Stimulated activated CD8-positive, alpha-beta memory T cell treated with anti-CD3 and anti-CD28 coated beads, Interleukin-4, amount 100 ng/mL, for 1 hour (primary cell): ENCODE measurements at places on chromosomes 2 and 18.

- no peak for DNase-seq
Observed at GRCh38 chr2:182283512-182283911, 143.3 kb downstream of the PDE1A start.

DNA sequence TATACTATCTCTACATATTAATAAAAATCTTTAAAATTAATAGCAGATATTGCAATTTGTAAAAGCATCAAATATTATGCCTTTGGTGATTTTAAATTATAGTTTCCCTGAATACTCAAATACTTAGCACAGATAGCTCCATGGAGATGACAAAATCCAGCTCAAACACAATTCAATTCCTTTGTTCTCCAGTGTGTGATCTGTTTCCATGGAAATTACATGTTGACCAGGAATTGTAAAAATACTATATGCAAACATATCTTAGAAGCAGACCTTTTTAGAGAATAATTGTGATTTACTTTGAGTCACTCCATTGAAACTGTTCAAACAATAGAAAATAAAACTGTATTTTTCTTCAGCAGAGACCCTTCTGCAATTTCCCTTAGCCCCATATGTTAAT lies 68.3 kb downstream of the FAM161A start:
- DNase-seq = no peak

- DNase-seq = no peak
Observed at GRCh38 chr2:42055573-42056514, 8.0 kb downstream of the PKDCC start.

DNA sequence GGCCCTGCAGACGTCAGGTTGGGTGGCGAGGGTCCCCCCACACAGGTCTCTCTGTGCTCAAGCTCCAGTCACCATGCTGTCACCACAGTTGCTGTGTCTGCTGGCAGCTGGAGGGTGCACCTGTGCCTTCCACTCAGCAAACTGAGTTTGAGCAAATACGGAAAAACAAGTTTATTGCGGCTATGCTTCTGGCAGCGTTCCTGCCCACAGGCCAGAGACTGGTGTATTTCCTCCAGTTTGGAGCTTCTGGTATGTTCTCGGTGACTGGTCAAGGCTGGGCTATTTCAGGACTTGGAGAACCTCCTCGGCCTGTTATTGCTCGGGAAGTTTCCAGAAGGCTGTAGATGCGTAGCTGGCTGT lies 132.6 kb downstream of the SEPTIN10 start:
- no peak for DNase-seq

GRCh38 chr2:141820893-141821292 lies 309.9 kb downstream of the LRP1B start:
- DNase-seq = no peak

DNA sequence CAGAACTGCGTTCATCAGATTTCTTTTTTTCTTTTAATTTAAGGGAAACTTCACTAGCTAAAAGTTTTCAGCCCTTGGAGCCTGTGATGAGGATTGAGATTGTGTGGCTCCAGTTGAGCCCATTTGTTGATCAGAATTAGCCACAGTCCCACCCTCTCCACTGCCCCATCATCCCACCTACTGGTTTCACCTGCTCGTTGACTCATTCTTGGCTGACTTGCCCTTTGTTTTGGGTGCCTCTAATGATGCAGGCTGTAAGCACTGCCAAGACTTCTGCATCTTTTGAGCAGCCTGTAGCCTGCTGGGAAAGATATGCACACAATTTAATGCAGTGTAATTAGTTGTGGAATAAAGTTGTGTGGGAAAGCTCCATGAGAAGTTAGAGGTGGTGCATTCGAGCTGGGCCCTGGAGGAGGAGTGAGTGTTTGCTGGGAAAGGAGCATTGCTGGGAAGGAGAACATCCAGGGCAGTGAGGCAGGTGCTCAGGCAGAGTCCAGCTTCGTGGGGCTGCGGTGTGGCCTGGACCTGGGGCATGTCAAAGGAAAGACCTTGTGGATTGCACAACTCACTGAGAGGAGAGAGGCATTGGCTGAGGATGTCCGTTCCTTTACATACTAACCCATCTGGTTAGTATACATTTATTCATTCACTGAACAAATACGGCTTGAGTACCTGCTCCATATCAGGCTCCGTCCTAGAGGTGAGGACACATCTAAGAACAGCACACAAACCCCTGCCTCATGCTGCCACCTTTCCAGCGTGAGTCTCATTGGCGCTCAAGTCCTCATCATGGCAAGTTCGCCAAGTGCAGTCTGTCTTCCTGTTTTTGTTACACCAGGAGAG lies 18.2 kb downstream of the ASPRV1 start:
- no peak for DNase-seq

DNA sequence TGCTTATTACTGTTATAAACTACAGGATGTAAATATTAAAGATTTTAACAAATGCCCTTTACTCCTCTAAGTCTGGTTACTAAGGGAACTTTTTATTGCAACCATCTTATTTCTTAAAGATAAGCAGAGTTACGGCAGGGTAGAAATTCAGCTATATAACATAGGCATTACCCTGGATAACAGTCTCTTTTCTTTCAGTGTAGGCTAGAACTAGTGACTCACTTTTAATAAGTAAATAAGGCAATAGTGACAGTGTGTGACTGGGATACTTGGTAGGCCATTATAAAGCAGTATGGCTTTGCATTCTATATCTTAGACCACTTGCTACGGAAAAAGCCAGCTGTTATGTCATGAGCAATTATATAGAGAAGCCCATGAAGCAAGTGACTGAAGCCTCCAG lies 1041.0 kb upstream of the NRXN1 start:
- DNase-seq = no peak

GRCh38 chr2:70143314-70144150 lies 47.3 kb downstream of the C2orf42 start:
- DNase-seq = no peak

DNA sequence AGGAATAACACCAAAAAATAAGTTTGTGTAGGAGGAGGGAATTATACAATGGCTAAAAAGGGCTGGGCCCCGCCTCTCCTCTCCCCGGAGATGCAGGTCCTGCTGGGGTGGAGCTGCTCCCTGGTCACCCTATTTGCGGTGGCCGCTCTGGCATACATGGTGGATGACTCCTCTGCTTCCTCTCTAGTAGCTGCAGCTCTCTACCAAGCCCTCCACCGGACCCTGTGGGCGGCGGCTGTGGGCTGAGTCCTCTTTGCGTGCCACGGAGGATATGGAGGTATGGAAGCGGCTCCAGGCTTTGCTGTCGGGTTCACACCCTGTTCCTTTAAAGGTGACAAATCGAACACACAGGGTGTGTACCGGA lies 77.1 kb upstream of the SEC11C start:
- DNase-seq = no peak

DNA sequence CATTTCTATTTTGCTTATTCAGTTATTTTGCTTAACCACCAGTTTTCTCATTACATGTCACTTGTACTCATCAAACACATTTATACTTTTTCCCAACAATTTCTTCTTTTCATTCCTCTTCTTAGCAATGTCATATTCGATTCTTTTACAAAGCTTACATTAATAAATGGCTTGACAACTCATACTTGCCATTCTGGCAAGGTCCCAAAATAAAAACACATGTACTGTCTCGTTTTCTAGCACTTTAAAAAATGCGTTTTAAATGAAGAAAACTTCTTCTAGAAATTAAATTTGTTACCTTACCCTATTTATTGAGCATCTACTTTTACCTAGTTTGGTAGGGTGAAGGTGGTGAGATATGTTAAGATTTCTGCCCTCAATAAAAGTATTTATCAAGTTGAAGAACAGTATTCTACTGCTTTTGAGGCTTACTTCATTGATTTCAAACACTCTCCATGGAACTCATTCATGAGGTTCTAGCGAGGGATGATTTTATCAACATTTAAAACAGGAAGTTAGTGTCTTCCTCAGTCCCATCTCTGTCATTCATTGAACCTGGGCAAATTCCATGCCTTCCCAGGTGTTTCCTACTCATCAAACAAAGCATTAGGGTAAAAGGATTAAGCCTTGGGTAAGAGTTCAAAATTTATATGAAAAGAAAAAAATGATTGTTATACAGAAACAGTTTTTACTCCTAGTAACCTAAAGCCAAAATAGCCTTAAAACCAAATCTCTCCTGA lies 52.6 kb downstream of the CALCRL start:
- DNase-seq = no peak

- no peak for DNase-seq
Observed at GRCh38 chr2:238847841-238848690, at the start of gene TWIST2. TWIST2 (plus strand) TSS chr2:238848085; CDS start chr2:238848216, 131 bp downstream.

DNA sequence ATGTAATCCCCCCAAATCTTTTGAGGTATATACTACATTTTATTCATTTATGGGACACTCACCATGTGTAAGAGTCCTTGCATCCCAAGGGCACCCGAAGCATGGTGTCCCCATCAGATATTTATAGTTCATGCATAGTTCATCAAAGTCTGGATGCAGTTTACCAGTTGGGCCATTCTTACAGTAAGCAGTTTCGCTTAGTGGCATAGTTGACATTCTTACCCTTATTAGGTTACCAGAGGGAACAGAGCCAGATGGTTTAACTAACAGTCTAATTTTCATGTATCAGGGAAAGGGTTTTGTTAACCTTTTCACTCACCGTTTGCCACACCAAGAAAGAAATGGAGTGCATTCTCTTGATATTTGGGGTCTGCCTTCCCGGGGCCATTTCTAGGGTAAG lies 7.1 kb downstream of the ZNF407 start:
- no peak for DNase-seq

- no peak for DNase-seq
Observed at GRCh38 chr2:60226943-60227342, 326.5 kb downstream of the BCL11A start.

GRCh38 chr2:190862571-190862991 lies 18.0 kb upstream of the GLS start:
- no peak for DNase-seq
